ENCODE measurements at places on chromosomes 4 and X.

DNA sequence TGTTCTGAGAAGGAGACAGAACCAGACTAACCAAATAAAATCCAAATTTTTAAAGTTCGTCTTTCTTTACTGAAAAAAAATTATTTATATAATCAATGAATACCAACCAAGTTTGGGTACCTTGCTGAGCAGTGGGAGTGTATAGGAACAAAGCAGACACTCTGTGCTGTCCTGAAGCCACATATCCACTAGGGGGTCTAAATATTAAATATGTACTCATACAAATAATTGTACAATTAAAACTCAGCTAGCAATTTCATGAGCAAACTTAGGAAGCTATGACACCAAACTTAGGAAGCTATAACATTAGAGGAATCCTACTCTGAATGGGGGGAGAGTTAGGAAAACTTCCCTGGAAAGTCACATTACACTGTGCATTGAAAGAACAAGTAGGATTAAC is 582.0 kb upstream of the EPHA5 start:
- DNase-seq, result no peak

- DNase-seq, result no peak
Measured at GRCh38 chrX:49992853-49993252, 70.5 kb downstream of the CLCN5 start.

GRCh38 chrX:2635342-2635741 is 55.8 kb upstream of the CD99 start:
- no peak for DNase-seq

DNA sequence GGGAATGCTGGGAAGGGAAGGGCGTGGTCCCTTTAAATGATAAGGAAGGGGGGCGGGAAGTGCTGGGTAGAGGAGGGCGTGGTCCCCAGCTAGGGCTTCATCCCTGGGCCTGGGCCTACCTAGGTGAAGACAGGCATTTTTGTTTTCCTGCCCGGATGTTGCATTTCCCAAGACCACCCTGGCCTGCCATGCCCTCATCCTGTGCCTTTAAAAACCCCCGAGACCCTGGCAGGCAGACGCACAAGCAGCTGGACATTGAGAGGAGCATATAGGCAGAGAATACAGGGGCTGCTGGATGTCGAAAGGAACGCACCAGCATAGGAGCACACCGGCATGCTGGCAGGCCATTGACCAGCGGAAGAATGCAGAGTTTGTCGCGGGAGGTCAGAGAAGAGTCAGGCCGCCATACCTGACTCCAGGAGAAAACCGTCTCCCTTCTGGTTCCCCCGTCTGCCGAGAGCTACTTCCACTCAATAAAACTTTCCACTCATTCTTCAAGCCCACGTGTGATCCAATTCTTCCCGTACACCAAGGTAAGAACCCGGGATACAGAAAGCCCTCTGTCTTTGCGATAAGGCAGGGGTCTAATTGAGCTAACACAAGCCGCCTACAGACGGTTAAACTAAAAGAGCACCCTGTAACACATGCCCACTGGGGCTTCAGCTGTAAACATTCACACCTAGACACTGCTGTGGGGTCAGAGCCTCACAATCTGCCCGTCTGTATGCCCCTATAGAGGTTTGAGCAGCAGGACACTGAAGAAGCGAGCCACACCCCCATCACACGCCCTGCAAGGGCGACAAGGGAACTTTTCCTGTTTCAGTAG is 2.9 kb upstream of the AGA start:
- no peak for DNase-seq

GRCh38 chr4:102725229-102725628 is 35.5 kb downstream of the MANBA start:
- no peak for DNase-seq

- no peak for DNase-seq
Measured at GRCh38 chrX:31506360-31506759, 434.5 kb upstream of the FTHL17 start.

- DNase-seq, result no peak
Measured at GRCh38 chr4:80128941-80129340, 55.9 kb upstream of the ANTXR2 start.

DNA sequence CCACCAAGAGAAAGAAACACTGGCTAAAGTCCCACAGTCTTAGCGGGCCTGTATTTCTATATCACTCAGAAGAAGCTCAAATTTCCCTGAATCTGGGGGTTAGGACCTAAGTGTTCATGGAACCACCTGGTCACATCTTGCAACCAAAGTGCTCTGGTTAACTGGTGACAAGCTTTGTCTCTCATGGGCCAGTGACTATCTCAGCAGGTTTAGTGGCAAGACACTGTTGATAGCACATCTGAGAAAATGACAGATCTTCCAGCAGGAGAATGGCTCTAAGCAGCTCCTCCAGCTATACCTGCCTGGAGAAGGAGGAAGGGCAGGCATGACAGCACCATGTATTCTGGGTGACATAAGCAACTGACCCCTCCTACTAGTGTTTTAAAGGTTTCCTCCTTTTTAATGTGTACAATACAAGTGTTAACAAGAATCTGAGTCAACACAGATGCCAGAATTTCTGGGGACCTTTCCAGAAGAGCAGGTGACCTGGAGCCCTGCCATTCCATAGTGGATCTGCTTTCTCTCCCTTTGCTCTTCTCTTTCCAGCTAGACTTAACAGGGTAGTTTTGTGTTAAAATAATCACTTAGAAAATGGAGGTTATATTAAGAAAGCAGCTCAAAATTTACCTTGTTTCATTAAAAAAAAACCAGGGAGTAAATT is 17.3 kb upstream of the QRFPR start:
- DNase-seq, result no peak

DNA sequence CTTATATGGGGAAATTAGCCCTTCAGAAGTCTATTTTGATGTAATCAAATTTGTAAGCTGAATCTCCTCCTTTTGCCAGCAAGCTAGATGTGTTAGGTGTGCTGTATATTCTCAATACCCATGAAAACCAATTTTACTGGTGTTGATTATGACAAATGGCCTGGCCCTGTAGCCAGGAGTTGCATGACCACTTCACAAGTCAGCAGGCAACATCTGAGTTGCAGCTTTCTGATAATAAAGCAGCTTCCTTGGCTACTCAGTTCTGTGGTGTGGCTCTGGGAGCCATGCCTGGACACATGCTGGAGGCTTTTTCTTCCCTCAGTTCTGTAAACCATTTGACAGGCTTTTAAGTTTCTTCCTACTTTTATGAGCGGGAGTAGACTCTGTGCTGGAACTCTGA is 154.1 kb upstream of the CXCL13 start:
- no peak for DNase-seq

DNA sequence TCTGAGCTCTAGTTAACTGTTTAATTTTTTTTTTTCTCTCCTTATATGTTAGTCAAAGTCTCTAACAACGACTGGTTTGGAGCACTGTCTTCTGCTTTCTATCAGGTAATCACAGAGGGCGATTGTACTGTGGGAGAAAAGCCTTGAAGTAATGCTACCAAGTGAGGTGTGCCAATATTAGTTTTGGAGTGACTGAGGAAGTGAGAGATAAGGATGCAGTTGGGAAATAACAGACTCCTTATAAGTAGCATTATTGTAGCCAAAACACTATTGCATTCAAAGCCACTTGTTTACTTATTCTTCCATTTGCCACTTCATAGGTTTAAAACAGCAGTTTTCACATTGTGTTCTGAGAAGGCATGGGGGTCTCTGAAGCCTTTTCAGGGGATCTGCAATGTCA is 79.1 kb upstream of the SLC6A14 start:
- no peak for DNase-seq

GRCh38 chr4:48275686-48276085 is 6.0 kb upstream of the TEC start:
- no peak for DNase-seq

GRCh38 chrX:145405012-145405411 is 157.7 kb downstream of the SPANXN1 start:
- DNase-seq, result peak; percentile 12

- no peak for DNase-seq
Measured at GRCh38 chr4:34043131-34043530, 2201.2 kb downstream of the ARAP2 start.

GRCh38 chr4:149008415-149009025 is 566.3 kb upstream of the NR3C2 start:
- no peak for DNase-seq

DNA sequence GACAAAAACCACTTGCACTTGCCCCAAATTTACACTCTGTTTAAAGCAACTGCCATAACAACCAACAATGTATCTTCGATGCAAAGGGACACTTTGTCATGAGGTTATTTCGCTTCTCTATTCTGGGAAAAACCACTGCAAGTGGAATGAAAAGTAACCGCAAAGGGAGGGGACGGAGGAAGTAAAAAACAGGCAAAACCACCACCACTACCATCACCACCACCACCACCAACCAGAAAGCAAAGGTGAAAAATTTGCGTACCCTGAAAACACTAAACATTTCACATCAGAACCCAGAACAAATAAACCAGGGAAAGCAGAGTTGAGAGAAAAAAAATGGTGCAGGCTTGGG is 1.2 kb upstream of the N4BP2 start:
- DNase-seq, result peak; percentile 91

DNA sequence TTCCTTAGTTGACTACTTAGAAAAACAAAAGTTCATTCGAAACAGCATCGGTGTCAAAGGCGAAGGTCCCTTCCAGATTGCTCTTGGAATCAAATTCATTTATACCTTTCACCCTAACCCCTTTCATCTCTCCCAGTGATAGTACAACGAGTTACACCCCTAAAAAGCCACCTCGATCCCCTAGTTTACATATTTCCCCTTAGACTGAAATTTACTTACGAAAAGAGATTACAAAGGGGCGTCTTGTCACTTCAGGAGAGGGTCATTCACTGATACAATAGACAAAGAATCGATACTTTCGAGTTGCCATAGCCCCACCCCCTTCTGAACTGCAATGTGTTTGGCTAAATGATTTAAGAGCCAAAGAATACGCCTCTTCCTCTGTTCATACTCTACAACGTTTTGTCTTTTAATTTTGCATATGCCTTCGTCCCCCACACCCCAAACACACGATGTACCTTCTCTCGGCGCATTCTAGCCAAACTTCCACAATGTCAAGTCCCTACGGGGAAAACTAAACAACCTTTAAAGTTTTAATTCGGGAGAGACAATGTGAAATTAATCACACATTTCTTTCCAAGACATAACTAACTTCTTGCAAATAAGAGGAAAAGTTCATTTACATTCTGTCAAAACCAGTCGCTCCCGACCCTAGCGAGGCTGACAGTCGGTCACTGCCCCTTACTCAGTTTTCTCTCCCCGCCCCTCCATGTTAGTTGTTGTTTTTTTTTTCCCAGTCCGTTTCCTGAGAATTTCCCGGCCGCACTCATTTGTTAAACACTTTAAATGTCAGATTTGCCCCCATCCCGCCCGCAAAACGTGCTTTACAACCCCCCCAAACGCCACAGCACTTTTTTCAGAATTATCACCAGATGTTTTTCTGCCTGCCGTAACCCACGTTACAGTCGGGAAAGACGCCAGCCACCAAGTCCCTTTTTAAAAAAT is 88.6 kb downstream of the HPRT1 start:
- DNase-seq, result peak; percentile 28

DNA sequence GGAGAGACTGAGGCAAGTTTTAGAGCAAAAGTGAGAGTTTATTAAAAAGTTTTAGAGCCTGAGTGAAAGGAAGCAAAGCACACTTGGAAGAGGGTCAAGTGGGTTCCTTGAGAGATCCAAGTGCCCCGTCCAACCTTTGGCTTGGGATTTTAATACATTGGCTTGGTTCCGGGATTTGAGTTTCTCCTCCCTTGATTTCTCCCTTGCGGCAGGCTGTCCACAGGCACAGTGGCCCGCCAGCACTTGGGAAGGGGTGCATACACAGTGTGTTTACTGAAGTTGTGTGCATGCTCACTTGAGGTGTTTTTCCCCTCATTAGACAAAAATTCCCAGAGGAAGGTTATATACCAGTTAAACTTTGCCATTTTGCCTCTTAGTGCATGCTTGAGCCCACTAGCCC is 333.5 kb downstream of the PCDH18 start:
- DNase-seq, result no peak

- DNase-seq, result no peak
Measured at GRCh38 chrX:10130354-10130753, 26.4 kb upstream of the CLCN4 start.

- no peak for DNase-seq
Measured at GRCh38 chr4:6909970-6910339, 329 bp downstream of the TBC1D14 start.

DNA sequence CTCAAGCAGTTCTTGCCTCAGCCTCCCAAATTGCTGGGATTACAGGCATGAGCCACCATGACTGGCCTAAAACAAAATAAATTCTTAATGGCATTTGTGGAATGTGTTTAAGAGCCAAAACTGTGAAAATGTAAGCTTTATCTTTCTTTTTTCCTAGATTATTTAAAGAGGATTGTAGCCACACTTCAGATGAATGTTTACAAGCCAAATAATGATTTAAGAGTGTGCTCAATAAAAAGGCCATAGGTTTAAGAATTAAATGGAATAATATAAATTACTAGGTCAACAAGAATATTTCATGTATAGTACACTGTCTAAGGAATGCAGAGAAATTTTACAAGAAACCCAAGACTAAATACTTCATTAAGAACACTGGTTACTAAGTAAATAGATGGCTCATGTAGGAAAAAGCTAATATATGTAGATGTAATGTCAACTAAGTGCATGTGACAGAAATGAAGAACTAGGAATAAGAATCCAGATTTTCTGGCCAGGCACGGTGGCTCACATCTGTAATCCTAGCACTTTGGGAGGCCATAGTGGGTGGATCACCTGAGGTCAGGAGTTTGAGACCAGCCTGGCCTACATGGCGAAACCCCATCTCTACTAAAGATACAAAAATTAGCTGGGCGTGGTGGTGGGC is 21.3 kb upstream of the UGDH start:
- no peak for DNase-seq

DNA sequence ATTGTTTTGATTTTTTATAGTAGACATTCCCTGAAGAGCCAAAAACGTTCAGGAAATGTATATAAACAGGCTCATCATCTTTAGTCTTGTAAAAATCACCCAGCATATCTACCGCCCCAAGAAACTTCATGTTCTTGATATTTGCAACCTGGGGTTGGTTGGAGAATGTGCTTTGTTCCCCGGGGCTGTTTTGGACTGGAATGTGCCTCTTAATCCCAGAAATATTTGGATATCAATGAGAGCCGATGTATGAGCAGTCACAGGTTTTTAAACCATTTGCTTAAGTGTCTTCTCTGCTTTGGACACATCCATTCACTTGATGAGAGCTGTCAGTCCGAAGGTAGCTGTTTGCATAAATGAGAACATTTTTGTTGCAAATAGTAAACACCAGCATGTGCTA is 449.7 kb downstream of the PCDH7 start:
- no peak for DNase-seq

DNA sequence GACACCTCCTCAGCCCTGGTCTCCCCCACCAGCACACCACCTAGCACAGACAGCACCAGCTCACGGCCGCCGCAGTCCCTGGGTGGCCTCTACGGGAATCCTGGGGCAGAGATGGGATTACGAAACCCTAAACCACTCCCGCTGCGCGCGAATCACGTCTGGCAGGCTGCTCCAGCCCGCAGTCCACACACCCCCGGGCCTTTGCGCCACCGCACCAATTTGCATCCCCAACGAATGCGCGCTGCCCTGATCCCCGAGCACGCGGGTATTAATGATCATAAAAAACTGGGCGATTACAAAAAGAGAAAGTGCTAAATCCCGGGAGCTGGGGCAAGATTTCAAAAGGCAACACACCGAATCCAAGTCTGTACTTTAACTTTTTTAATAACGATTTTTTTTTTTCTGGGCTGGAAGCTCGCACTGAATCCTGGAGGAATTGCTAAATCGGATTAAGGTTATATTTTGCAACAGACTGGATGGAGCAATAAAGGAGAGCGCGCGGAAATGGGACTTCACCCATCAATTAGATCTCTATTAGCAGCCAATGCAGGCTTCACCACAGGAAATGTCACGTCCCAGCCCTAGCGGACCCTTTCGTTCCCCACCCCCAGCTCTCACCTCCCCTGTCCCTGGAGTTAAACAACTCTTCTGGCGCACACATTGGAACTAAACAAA is 69.8 kb upstream of the TMEM33 start:
- DNase-seq, result no peak
